ENCODE measurements at places on chromosomes 12 and 14.

GRCh38 chr12:117501076-117501869 lies 139.8 kb upstream of the NOS1 start:
- no peak for DNase-seq

- DNase-seq, result no peak
These were observed 129.4 kb upstream of the DNM1L start for GRCh38 chr12:32549675-32550079.

DNA sequence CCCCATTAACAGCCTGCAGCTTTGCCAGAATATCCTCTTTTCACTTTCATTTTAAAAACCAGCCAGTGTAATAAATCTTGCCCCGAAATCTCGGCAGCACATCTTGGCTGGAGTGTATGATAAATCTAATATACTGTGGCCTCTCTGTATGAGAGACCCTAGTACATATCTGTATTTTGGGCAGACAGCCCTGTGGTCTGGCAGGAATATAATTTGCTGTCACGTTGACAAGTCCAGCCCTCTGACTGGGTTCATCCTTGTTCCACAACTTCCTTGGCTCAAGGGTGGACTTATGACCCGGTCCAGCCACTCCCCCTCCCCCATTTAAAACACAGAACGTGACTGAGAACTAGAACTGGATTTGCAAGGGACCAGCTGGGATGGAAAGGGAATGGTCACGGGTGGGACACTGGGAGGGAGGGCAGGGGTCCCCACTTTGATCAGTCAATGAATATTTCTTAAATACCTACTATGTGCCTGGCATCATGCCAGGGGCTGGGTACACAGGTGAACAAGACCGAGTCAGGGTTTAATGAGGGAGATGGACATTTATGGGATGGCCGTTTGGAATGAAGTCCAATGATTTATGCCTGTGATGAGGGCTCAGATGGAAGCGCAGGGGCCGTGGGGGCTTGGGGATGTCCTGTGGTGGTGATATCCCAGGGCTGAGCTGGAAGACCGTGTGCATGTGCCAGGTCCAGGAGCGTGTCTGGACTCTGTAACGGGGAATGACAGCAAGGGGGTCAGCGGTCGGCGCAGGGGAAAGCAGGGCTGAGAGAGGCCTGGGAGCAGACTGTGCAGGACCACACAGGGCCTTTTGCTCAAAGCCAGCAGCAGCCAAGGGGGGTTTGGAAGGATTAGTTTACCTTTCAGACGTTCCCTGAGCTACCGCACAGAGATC lies 190.5 kb downstream of the PHETA1 start:
- no peak for DNase-seq

GRCh38 chr14:93960108-93960475 lies 16.3 kb downstream of the ASB2 start:
- no peak for DNase-seq

GRCh38 chr12:32062881-32063280 lies 43.8 kb upstream of the BICD1 start:
- DNase-seq, result no peak

- DNase-seq, result no peak
These were observed 29.4 kb downstream of the TSPAN9 start for GRCh38 chr12:3106579-3106978.

- no peak for DNase-seq
These were observed 99.8 kb downstream of the PTGER2 start for GRCh38 chr14:52413729-52414408.

DNA sequence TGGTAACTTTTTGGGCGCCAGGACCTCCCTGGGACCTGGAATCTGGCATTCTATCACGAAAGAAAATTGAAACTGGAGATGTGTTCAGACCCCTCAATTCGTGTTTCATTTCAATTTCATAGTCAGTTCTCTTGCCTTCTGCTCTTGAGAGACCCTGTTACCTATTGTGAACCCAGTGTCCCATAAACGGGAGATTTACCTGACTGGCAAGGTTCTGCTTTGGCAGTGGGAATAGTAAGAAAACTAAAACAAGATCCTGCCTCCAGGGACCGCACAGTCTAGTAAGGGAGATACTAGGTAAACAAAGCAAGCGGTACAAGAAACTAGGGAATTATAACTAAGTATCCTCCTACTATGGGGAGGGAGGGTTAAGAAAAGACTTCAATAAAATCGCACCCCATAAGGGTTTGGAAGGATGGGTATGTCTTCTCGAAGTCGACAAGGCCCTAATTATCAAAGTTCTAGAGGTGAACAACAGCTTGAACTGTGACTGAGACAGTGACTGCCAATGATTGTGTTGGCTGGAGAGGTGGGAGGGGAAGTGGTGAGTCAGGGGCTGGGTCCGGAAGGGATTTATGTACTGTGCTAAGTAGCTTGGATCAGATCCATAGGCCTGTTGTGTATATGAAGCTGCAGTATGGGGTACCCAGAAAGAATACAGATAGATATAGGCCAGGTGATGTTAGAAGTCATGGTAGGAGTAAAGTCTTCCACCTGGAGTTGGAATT lies 754 bp downstream of the ACSS3 start:
- no peak for DNase-seq

GRCh38 chr12:91937706-91938105 lies 207.9 kb downstream of the BTG1 start:
- no peak for DNase-seq

GRCh38 chr14:66009089-66009488 lies 477.1 kb upstream of the CCDC196 start:
- no peak for DNase-seq
